ENCODE measurements at places on chromosomes 6 and 20.

- DNase-seq, result no peak
Observed at GRCh38 chr20:38085026-38085425, 51.5 kb downstream of the RPRD1B start.

DNA sequence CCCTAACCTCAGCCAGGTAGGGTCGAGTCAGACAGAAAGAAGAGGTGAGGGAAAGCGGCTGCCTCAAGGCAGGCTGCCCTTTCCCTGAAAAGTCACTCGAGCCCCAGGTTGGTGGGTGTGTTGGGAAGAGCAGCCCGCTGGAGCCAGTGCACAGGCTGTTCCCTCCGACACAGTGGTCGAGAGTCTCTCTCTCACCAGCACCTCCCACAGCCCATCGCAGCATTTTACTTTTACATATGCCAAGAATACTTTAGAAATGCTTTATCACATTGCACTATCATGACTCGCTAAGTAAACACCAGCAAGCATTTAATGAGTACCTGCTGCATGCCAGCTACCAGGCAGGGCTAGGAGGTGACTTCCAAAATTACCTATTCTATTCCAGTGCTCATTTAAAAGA lies 1.7 kb downstream of the PRPH2 start:
- DNase-seq, result no peak

- DNase-seq, result no peak
Observed at GRCh38 chr6:151747896-151748295, 59.6 kb upstream of the ESR1 start.

- no peak for DNase-seq
Observed at GRCh38 chr6:149983145-149983544, 19.4 kb downstream of the ULBP1 start.

DNA sequence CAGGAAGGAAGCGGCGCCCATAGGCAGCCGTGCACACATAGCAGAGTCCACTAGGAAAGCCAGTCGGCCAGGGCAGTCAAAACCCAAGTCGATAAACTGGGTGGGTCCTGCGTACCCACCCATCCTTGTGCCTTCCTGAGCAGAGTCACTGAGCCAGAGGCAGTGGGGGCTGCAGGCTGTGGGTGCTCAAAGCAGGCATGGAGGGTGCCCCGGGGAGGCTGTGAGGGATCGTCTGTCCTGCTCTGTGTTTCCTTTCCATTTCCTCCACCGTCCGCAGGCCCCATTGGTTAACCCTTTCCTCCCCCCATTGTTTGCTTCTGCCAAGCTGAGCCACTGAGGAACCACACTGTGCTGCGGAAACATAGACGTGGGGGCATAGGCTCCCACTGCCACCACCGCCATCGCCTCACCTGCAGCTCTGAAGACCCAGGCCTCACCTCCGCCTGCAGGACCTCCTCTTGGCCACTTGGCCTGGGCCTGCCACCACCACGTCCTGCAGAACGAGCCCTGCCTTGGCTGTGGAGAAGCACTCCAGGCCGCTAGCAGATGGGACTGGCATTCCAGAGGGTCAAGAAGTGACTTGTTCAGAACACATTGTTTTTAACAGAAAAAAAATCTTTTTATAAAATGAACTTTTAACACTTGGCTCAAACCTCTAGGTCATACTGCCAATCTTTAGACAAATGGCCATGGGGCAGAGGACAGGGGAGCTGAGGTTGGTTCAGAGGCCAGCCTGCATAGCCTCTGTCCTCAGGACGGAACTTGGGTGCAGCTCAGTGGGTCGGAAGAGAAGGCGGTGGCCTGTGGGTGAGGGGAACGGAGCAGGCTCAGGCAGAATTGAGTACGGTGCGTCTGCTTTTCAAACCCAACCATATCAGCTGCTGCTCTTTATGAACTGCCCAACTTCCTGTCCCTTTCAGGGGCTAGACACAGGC lies 52.6 kb downstream of the TCP11 start:
- DNase-seq, result no peak

GRCh38 chr20:33811776-33812151 lies 616 bp downstream of the CHMP4B start:
- no peak for DNase-seq

DNA sequence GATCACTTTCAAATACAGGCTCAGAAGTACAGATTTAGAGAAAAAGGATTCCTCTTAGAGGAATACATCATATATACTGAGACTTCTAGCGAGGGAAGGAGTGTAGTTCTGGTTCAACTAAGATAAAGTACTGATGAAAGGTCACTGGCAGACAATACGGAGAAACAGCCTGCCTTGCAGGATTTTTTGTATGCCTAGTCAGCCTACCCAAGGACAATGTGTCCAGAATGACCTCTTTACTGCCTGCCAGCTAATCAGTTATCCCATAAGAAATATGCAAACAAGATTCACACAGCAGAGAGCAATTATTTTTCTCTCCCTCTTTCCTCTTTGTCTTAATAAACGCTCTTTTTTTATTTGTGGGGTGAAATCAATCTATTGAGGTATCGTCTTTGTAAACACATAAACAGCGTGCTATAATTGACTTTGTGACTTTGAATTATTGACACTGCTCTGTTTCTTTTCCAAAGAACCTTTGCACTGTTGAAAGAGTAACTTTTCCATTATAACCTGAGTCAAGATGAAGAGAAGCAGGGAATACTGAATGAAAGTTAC lies 1.4 kb upstream of the TSPYL4 start:
- DNase-seq, result no peak

DNA sequence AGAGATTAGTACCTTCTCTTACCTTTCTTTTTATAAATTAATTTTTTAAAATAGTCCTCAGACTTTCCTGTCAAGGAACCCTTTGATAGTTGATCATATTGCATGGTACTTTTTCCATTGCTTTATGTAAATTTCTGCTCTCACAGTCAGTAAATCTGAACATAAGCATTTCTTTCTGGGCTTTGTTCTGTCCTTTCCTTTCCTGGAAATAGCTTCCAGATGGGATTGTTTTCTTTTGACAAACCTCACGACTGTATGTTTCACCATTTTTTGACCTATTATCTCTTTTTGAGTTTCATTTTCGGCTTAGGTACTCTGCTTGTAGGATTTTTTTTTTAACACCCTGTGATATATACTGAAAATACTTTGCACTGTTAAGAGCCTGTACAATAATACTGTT lies 32.6 kb downstream of the UTRN start:
- no peak for DNase-seq

DNA sequence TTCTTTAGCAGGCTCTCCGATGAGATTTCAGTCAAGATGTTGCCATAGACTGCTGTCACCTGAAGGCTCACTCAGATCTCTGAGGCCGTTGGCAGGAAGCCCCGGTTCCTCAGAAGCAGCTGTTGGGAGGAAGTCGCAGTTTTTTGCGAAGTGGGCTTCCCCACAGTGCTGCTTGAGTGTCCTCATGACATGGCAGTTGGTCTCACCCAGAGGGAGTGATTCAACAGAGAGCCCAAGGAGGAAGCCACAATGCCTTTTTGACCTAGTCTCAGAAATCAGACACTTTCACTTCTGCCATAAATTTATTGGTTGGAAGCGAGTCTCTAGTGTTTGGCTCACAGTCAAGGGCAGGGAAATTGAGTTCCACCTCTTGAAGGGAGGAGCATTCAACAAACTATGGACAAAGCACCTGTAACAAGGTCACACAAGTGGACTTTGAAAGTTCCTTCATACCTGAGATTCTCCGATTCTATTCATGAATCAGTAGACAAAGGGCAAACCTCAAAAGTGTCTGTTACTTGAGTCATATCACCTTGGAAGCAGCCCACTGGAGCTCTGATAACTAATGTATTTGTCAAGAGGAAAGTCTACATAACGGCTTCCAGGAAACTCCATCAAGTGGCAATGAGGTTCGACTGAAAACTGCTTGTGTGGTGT lies 208.3 kb downstream of the TASP1 start:
- peak; percentile 28 for DNase-seq

- no peak for DNase-seq
Observed at GRCh38 chr20:58627212-58628072, 23.6 kb upstream of the STX16 start.

DNA sequence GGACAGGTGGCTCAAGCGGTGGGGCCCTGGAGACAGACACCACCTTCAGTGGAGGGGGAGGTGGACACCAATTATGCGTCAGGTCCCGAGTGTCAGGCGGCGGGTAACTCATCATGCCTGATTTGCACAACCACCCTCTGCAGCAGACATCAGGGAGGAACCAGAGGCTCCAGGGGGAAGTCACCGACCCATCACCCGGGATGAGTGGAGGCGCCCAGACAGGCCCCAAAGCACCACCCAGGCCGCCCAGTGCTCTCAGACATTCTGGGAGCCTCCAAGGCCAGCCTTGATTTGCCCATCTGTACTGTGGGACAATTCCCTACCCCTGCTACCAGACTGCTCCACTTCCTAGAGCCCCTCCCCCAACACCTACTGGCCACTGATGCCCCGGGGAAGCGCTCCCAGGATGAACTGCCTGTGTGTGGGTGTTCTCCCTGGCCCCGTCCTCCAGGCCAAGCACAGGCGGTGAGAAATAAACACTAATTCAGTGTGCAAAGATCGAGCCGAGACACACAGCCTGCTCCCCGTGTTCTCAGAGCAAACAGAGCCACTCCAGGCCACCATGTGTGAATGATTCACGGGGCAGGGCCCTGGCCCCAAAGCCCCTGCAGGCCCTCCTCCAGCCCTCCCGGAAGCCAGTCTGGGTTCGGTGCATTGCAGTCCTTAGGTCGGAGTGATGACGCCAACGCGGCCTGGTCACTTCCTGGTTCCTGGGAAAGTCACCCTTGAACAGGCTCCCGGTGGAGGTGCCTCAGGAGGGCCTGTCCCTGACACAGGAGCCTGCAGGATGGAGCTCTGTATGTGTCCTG lies 107.2 kb downstream of the ASXL1 start:
- DNase-seq, result no peak

DNA sequence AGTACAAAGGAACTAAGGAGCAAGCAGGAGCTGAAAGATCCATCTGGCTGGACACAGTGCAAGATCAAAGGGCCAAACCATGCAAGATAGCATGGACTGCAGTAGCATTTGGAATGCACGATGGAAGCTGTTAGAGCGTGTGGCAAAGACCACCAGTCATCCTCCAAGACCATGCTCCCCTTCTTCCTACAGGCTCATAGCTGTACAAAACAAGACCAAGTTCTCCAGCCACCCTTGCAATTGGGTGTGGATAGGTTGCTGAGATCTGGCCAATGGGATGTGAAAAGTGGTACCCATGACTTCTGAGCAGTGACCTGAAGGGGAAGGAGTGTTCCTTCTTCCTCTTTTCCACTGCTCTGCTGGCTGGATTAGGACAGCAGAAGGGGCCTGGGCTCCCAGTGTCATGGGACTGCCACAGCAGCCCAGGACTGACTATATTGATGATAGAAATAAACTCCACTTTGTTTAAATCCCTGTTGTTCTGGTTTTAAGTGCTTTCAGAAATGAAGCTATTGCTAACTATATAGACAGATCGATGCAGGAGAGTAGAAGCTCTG lies 64.9 kb downstream of the SLC22A23 start:
- no peak for DNase-seq

- no peak for DNase-seq
Observed at GRCh38 chr6:84260196-84260595, 32.8 kb upstream of the CEP162 start.

DNA sequence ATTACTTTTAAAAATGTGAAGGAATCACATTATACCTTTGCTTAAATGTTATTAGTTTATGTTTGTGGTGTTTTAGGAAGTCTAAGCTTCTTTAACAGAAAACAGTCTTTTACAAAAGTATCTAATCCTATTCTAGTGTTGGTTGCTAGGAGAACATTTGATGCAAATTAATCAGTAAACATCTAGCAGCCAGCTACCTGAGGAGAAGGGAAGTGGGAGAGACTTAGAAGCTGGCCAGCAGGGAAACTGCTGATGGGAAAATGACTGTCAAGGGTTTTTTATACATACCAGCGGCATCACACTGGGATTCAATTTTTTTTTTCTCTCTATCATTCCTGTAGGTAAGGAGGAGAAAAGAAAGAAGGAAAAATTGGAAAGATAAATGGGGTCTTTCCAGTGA lies 686.0 kb upstream of the MMS22L start:
- no peak for DNase-seq

DNA sequence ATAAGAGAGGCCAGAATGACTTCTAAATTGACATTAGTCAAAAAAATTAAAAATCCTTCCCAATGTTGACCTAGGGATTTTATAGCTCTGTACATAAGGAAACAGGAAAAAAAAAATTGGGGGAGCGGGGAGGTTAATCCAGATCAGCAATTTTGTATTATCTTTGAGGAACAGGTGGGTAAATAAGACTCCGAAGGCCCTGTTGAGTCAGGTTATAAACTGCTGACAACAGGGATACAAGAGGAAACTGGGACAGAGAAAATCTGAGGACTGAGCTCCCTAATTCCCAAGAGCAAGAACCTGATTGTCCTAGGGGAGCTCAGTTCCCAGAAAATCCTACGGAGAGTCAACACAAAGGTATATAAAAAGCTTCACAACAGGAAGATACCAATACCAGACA lies 26.8 kb upstream of the CRIP3 start:
- DNase-seq, result no peak

DNA sequence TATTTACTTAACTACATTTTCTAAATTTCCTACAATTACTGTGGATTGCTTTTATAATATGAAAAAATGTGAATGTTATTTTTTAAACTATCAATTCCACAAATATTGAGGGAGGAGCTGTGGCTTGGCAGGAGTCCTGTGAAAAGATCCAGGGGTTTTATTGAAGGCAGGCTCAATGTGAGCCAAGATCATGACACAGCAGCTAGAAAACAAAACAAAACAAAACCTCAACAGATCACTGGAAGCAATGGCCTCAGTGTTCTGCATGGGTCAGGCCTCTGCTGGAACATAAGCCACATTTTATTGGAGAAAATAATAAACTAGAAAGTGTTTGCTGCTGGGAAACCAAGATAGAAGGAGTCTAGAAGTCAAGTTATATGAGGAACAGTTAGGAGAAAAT lies 19.4 kb upstream of the RCAN2 start:
- no peak for DNase-seq

DNA sequence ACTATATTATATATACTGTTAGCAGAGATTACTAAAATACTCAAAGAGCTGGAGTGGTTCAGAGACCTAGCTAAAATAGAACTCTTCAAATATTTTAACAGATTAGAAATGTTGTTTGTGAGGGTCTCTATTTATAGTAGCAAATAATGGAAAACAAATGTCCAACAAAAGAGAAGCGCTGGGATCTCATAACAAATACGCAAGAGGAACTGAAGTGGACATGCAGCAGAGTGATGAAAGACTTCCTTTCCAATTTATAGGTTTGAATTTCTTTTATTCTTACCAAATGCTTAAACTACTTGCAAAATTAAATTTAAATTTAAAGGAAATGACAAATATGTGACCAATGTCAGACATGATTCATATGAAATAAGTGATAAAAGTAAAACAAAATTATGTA lies 49.9 kb downstream of the PIGU start:
- DNase-seq, result no peak

DNA sequence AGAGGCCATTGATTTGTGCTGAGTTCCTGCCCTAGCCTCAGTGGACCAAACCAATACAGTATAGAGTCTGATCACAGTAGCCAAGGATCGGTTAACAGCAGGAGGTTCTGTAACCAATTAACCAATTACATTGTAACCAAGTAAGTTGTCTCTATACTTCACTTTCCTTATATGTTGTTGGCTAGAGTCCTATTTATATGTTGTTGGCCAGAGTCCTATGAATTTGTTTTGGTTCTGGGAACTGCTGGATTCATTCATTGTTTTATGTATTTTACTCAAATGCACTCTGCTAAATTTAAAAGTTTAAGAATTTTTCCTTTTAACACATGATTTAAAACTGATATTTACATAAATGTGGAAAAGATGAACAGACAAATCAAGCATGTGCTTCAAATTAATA lies 597.4 kb upstream of the HS3ST5 start:
- DNase-seq, result no peak

- no peak for DNase-seq
Observed at GRCh38 chr6:31622684-31623091, 2.2 kb downstream of the PRRC2A start.

- no peak for DNase-seq
Observed at GRCh38 chr6:166365806-166366205, 16.9 kb downstream of the MPC1 start.
